ENCODE measurements at places on chromosomes 3 and 15.

- no peak for DNase-seq
Measured at GRCh38 chr3:193129607-193130006, 111.4 kb upstream of the PLAAT1 start.

DNA sequence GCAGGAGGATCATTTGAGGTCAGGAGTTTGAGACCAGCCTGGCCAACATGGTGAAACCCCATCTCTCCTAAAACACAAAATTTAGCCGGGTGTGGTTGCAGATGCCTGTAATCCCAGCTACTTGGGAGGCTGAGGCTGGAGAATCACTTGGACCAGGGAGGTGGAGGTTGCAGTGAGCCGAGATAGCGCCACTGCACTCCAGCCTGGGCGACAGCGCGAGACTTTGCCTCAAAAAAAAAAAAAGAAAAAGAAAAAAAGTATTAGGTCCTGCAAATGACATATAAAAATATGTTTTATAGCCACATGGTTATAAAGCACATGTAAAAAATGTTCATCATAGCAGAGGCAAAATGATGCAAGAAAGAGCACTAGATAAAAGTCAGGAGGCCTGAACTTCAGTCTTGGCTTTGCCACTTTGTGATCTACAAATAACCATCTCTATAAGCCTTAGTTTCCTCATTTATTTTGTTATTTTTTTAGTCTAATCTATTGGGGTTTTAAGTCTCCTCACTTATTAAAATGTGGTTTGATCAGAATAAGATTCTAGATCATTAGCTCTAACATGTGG, 4.9 kb downstream of the SLC12A6 start:
- no peak for DNase-seq

- DNase-seq: no peak
Measured at GRCh38 chr3:38724392-38724736, 74.9 kb upstream of the SCN5A start.

GRCh38 chr3:31180274-31180673, 285.8 kb upstream of the GADL1 start:
- no peak for DNase-seq

DNA sequence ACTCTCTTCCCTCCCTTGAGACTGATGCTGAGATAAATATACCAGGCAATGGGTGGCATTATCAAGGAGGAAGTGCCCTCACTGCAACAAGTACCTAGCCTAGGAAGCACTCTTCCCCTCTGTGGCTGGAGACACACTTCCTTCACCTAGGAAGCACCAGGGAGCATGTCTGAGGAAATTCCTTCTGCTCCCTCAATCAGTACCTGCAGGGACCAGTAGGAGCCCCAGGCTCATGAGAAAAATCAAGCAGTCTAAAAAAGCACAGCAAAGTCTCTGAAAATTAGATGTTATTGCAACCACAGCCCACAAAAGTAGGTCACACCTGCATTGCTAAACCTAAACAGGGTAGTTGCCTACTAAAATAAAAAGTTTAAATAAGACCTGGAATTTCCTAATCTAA, 78.2 kb upstream of the TRPM1 start:
- DNase-seq: no peak

DNA sequence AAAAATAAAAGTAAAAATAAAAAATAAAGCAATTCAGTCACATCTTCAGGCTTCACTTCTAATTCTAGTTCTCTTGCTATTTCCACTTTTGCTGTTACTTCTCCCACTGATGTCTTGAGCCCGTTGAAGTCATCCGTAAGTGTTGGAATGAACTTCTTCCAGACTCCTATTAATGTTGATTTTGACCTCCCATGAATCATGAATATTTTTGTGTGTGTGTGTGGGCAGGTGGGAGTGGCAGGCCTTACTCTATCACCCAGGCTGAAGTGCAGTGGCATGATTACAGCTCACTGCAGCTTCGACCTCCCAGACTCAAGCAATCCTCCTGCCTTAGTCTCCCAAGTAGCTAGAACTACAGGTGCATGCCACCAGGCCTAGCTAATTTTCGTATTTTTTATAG, 10.7 kb downstream of the USP4 start:
- DNase-seq: no peak

GRCh38 chr3:69066121-69066520, 14.0 kb upstream of the TMF1 start:
- DNase-seq: no peak

GRCh38 chr3:134567605-134568004, 81.7 kb downstream of the CEP63 start:
- DNase-seq: no peak

DNA sequence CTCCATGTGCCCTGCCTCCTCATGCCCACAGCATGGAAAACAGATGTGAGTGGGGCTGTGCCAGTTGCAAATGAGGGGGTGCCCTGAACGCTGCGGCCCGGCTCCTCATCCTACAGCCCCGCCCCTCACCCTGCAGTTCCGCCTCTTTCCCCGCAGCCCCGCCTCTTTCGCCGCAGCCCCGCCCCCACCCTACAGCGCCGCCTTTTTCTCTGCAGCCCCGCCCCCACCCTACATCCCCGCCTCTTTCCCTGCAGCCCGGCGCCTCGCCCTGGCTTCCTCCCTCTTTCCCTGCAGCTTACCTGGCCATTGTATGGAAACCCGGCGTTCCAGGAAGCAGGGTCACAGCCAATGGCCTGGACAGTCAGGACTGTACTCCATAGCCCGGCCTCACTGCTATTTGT, 284.9 kb downstream of the TLE3 start:
- no peak for DNase-seq

- DNase-seq: peak; percentile 63
Measured at GRCh38 chr3:40096661-40097111, 212.8 kb upstream of the EIF1B start.

- DNase-seq: no peak
Measured at GRCh38 chr3:156215751-156216150, 95.4 kb downstream of the KCNAB1 start.

DNA sequence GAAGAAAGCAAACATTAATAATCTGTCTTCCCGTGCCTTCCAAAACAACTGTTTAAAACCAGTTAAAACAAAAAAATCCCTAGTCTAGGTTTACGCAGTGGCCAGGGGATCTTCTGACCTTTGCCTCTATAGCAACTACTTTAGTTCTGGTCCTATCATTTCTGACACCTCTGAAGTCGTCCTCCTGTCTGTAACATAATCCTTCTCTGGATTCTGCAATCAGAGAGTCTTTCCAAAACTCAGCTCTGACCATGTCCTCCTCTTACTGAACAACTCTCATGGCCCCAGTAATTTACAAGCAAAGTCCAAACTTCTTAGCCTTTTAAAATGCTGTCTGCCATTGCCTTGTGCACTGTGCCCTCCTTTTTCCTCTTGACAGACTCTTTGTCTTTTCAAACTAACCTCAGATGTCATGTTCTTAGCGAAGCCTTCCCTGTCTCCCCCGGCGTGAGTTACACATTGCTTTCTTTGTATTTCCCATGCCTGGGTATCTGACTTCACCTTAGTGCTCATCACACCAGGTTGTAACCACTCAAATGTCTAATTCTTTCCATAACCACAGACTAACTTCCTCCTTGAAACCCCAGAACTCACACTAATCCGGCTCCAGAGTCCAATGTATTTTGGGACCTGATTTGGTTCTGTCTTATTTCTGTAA, 105.2 kb upstream of the BNIP2 start:
- no peak for DNase-seq

GRCh38 chr15:63274427-63274826, 3.0 kb upstream of the APH1B start:
- no peak for DNase-seq

DNA sequence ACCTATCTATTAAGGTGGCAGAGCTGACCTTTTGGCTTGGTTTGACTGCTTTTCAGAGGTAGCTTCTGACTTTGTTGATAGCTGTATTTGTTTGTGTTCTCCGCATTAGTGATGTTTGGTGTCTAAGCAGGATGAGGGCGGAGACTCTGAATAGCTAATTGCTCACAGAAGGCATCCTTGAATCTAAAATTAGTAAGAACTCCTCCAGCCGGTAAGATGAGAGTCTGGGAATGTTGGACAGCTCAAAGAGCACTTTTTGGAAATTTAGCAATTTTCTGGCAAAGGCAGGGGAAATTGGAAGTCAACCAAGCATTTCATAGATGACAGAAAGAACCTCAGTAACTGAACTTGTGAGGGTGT, 174.1 kb downstream of the KLHL25 start:
- DNase-seq: no peak

- DNase-seq: no peak
Measured at GRCh38 chr15:85757073-85757938, 37.4 kb downstream of the KLHL25 start.

DNA sequence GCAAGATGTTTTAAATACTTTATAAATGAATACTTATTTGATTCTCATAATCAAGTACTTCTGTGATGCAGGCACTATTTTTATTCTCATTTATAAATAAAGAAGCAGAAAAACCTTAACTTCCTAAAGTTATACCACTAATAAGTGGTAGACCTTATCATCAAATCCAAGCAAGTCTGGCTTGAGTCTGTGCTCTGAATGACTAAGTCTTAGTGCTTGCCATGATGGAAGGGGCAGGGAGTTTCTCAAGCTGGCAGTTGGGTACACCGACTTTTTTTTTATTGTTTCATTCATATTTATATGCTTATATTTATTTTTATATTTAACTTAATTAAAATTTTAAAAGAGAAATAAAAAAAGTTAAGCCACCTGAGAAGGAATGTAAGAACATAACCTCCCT, 23.6 kb downstream of the SLMAP start:
- DNase-seq: no peak

DNA sequence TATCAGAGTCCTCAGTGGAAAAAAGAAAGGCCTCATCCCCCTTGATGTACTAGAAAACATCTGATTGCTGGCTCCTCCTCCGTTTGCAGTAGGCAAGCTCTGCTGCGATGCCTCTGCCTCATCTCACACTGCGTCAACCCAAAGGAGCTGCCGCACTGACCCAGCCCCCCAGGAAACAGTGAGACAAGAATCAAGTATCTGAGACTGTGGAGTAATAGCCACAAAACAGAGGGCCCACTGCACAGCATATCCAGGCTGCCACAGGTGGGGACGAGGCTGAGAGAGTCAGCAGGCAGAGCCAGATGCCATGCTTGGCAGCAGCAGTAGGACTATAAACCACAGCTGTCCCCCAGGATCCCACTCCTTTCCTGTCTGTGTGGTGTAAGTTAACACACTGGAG, 165.9 kb downstream of the STAC start:
- DNase-seq: no peak

GRCh38 chr3:40267937-40268724, 41.4 kb upstream of the EIF1B start:
- no peak for DNase-seq

GRCh38 chr15:58758141-58758540, 8.6 kb upstream of the ADAM10 start:
- DNase-seq: peak; percentile 61

- no peak for DNase-seq
Measured at GRCh38 chr3:174198199-174198598, 660.9 kb upstream of the NAALADL2 start.

DNA sequence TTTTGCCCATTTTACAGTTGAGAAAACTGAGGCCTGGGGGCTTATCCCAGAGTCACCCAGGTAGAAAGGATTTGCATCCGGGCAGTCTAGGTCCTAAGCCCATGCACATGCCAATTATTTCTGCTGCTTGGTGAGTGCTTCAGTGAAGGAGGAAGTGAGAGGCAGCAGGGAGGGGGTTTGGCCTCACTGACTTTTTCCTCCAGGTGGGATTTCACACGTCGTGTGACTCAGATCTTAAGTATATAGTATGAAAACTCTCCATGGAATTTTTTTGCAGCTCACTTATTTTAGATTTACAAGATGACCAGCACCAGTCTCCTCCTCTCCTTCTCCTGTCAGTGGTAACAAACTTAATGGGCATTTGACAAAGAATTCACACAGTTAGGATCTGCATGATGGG, 4.6 kb downstream of the ITGA11 start:
- no peak for DNase-seq

GRCh38 chr15:89329329-89330084, 5.1 kb downstream of the POLG start:
- DNase-seq: no peak

- DNase-seq: no peak
Measured at GRCh38 chr3:143979813-143980212, 8.2 kb downstream of the DIPK2A start.

DNA sequence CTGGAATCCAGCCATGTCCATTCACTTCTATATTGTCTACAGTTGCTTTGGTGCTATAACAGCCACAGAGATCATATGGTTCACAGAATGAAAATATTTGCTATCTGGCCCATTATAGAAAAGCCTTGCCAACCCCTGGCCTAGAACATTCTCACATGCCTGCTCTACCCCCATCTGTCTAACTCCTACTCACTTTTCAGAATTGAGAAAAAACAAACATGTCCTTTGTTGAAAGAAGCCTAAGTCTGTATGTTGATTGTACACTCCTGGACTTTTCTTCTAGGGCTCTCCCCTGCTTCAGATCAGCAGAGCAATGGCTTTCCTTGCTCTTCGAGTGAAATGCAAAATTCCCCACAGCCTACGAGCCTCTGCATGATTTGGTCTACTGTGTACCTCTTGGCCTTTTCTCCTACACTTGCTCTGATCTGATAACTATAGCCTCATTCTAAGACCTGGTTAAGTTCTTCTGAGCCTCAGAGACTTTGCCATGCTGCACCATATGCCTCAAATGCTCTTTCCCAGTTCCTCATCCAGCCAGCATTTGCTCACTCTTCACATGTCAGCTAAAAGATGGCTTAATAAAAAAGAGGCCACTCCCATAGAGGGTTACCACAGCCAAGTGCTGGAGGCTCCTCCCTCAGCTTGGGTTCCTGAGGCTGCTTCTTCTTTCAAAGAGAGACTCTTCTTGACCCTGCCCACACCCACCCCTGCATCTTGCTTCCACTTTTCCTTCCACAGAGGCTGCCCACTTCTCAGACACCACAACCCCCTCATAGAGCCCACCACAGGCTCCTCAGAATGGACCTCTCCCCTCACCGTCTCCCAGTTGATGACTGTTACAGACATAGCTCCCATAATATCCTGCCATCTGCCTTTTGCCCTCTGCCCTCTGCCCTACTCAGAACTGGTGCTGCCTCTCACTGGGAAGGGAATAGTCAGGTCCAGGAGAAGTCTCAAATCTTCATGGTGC, 22.9 kb upstream of the DCLK3 start:
- no peak for DNase-seq

GRCh38 chr3:112687616-112688015, 46.7 kb upstream of the CCDC80 start:
- no peak for DNase-seq

GRCh38 chr15:52013151-52013791, 5.7 kb upstream of the MAPK6 start:
- no peak for DNase-seq

- DNase-seq: peak; percentile 74
Measured at GRCh38 chr3:107846279-107846852, 244.5 kb downstream of the CD47 start.

DNA sequence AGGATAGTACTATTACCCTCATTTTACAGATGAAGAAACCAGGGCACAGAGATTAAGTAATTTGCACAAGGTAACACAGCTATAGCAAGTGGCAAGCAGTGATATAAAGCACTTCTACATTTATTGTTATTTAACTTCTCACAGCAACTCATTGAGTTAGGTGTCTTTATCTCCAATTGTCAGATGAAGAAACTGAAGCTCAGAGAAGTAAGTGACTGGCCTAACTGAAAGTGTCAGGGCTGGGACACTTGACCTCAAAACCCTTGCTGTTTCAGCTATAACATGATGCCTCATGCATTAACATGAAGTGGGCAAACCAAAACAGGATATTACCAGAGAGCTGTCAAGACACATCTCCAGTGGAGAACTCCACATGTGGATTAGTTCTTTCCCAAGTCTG, 65.8 kb upstream of the LEKR1 start:
- no peak for DNase-seq

GRCh38 chr15:89714775-89715174, 24.2 kb downstream of the WDR93 start:
- DNase-seq: no peak

- no peak for DNase-seq
Measured at GRCh38 chr3:72724070-72724469, 124.2 kb downstream of the SHQ1 start.

- no peak for DNase-seq
Measured at GRCh38 chr3:155303540-155304097, 10.1 kb upstream of the STRIT1 start.

Data from Ammon's horn (tissue), 1 donor.